ENCODE measurements at places on chromosomes 7 and 10.

DNA sequence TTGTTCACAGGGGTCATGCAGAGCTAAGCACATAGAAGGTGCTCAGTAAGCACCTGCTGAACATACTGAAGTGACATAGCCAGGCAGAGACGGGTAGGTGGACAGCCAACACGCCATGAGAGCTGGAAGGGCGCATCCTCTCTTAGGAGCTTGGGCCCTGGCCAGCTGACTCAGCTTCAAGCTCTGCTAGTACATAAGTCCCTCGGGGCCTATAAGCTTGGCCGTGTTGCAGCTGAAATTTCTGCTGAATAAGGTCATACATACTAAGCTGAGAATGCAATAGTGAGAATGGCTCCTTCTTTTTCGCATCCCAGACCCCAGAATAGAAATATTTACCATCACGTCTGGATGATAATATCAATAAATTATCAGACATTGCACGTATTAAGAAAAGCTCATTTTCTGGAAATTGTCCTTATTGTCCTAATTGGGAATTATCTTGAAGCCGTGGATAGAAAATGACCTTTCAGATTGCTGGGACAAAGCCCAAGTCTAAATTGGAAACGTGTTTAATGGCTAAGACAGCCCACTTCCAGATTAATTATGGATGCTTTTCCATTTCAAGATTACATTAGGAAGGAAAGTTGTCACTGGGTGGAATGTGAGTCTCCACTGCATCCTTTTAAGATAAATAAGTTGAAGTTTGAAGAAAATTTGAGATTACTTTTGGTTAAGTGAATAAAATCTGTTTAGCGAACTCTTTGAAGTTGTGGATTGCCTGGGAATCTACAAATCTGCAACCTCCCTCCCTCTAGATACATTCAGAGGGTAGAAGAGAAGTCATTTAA is 287.1 kb upstream of the C7orf33 start:
- no peak for DNase-seq

DNA sequence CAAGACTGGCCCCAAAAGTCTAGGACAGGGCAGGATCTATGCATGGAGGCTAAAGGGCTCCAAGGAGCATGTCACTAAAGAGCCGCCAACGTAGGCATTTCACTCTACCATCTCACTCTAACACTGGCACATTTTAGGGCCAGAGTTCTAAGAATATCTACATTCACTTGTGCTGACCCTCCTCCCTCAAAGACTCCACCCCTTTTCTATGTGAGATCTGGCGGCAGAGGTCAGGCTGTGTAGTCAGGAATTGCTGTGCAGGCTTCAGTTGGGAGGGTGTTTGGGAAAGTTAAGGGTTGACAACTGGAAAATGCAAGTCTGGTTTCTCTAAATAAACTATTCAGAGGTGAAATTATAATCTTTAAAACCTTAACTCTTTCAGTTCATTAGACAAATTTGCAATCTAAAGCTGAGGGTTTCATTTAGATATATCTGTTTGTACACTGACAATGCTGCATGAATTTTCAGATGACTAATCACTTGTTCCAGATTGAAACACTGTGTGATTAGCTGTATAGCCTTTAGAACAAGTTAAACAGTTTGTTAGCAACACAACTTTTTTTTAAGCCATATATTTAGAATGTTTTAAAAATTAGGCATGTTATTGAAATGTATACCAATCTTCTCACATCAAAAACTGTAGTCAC is 18.2 kb downstream of the LMOD2 start:
- DNase-seq = no peak

- DNase-seq = no peak
Observed at GRCh38 chr7:27523321-27523720, 139.4 kb downstream of the HIBADH start.

- DNase-seq = no peak
Observed at GRCh38 chr7:157645539-157645938, 308.7 kb downstream of the DNAJB6 start.

GRCh38 chr10:82861889-82862288 is 986.9 kb downstream of the NRG3 start:
- DNase-seq = no peak

DNA sequence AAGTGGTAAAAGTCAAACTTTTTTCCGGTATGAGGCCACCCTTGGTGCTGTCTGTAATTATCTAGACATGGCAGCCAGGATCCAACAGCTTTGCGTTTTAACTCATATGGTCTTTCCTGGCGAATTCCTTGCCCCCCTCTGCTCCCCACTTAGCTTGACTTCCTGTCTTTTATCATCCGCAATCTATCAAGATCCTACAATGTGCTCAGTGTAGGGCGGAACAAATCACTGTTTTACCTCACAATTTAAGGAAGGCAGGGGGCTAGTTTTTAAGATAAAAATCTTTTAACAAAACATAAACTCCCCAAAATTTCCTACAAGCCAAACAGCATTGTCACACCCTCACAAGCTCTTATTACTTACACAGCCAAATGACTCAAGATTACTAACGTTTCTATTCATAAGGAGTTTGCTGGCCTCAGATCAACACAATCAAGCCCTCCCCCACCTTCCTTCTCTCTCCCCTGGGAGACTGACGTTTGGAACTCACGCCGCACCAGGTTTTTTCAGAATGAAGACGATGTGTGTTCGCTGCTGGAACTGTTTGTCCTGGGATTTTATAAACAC is 1.3 kb upstream of the CDK14 start:
- DNase-seq = peak; percentile 17

DNA sequence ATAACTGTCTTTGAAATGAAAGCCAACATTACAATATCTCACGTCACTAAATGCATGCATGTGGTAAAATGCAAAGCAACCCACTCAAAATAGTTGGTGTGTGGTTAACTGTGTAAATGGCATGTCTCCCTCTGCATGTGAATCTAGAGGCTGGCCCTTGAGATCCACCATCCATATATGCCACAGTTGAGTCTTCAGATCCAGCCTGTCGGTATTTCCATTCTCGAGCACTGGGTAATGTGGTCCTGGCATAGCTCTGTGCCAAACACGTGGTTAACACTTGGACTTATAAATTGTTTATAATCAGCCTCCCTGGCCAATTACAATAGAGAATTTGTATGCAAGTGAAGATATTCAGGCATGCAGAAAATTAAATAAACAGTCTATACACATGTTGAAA is 90.3 kb downstream of the LYZL1 start:
- DNase-seq = no peak

GRCh38 chr10:75102830-75103673 is 8.4 kb upstream of the SAMD8 start:
- DNase-seq = no peak

DNA sequence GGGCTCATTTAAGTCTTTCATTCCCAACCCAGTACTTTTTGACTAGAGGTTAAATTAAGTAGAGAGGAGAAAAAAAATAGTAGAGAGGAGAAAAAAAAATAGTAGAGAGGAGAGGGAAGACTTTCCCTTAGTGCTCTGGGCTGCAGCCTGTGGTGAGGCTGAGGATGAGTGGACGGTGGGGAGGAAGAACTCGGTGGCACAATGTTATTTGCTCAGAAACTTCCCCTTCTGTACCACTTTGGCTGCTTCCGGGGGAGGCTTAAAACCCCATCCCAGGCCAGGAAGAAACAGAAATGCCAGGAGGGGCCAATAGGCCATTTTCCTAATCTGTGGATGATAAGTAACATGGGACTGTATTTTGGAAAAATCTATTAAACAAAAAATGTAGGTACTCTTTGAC is 14.6 kb upstream of the MLXIPL start:
- peak; percentile 40 for DNase-seq

DNA sequence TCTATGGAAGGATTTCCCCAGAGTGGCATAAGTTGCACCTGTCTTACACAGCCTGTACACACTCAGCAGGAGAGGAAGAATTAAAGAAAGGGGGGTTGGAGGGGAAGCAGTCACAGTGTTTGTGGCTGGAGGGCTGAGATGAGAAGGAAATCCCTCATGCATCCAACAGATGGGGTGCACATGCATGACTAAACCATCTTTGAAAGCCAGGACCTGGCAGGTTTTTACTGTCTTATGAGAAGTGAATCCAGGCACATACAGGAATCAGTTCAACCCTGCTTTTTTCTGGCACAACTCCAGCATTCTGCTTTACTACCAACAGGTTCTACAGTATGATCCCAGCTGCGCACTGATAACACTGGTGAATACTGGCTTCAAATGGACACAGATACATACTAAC is 107.7 kb downstream of the CACNA2D1 start:
- DNase-seq = no peak

GRCh38 chr7:74282748-74283459 is 6.3 kb upstream of the CLIP2 start:
- DNase-seq = no peak

- DNase-seq = peak; percentile 76
Observed at GRCh38 chr10:5666008-5666840, at the start of gene ASB13. ASB13 (minus strand) TSS chr10:5666595; CDS start chr10:5666551, 44 bp downstream.

DNA sequence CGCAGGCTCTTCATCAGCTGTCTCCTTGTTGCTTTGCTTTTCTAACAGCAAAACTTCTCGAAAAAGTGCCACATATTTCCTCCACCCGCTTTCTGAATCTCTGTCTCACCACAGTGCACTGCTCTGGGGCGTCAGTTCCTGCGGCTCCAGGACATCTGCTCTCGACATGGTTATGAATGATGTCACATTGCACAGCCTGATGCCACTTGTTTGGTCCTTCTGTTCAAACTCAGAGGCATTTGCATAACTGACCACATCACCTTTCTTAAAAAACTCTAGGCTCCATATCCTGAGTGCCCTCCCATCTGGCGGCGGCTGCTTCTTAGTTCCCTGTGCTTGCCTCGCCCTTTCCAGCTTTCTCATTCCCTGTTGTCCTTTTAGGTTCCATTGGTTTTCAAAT is 469.3 kb upstream of the COBL start:
- DNase-seq = no peak

DNA sequence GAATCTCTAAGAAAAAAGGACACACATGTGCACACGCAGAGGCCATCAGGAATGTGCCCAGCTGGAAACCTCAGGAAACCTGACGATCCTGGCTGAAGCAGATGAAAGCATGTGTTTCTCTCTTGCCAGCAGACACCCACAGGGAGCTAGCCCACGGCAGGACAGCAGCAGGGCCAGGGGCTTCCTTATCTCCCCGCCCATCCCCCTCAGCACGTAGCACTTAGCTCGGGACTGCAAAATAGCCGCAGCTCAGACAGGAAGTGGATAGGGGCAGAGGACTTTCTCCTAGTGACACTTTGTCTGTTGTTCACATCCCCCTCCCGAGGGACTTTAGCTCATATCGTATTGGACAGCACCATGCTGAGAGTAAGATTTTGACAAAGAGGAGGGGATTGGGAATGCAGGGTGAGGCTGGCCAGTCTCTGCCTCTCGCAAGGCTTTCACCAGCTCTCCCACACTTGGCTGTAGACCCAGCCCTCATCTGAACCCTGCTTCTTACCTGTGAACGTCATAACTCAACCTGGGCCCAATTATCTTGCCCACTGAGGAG is 63.8 kb downstream of the MKI67 start:
- peak; percentile 70 for DNase-seq

DNA sequence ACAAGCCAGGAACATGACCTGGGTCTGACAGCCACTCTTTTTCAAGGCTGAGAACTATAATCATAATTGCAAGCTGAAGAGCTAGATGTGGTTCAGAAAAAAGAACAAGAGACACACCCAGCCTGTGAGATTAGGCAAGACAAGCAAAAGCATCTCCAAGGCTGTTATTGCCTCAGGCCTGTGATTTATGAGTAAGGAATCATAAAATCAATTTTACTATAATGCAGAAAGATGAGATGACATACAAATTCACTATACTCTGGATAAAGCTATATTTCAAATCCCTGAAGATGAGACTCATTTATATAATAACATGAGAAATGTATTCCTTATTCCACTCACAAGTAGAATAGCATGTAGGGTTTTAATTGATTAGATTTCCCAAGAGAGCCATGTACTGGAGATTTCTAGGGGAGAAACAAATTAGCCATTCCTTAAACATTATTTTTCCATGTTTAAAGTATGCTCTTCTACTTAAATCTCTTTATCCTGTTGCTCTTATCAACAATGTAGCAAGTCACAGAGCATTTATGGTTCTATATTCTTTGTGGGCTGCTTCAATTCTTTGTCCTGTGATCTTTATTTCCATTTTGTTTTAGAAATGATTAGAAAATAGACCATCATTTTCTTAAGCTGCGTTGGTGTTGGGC is 47.4 kb downstream of the FHIP2A start:
- no peak for DNase-seq

- no peak for DNase-seq
Observed at GRCh38 chr7:7309203-7309602, 126.9 kb downstream of the C1GALT1 start.

GRCh38 chr10:42646687-42647640 is 8.6 kb upstream of the ZNF33B start:
- DNase-seq = no peak

DNA sequence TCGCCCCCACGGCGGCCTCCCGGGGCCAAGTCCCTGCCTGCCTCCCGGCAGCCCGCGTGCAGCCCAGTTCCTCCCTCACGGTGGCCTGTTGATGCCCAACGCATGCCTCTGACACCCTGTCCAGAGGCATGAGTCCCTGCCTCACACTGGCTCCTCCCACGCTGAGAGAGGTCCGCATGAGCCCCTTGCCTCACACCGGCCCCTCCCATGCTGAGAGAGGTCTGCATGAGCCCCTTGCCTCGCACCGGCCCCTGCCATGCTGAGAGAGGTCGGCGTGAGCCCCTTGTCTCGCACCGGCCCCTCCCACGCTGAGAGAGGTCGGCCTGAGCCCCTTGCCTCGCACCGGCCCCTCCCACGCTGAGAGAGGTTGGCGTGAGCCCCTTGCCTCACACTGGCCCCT is 59.9 kb downstream of the CCDC201 start:
- DNase-seq = no peak

DNA sequence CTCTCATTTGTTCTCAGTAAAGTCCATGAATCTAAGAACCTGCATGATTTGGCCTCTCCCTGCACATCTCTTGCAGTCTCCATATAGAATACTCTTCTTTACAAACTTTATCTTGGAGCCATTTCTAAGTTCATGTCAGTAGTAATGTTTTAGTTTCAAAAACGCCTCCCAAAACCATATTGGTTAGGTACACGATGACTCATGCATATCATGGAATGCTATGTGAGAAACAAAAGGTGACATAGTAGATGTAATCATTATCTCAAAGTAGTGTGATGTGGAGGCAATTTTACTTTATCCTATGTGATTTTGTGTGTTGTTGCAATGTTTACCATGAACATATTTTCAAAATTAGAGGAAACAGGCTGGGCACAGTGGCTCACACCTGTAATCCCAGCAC is 520.7 kb downstream of the KCNMA1 start:
- no peak for DNase-seq

GRCh38 chr7:80039251-80039884 is 95.3 kb upstream of the GNAI1 start:
- no peak for DNase-seq
